ENCODE measurements at places on chromosomes 11 and 22. TPM values are rescaled to one million over a fixed set of nuclear protein-coding genes. Genes with fewer than 3 reads are reported as not detected.

- DNase-seq: no peak
Measured at GRCh38 chr11:77372726-77373125, 71.2 kb upstream of the GDPD4 start.

Gene MRPL49
- total RNA-seq: 74.4 TPM

Gene TTLL12
- total RNA-seq: 50.6 TPM

- no peak for DNase-seq
Measured at GRCh38 chr22:37279331-37280181, 2.8 kb upstream of the CYTH4 start.

Gene GGT5
- total RNA-seq: not detected

DNA sequence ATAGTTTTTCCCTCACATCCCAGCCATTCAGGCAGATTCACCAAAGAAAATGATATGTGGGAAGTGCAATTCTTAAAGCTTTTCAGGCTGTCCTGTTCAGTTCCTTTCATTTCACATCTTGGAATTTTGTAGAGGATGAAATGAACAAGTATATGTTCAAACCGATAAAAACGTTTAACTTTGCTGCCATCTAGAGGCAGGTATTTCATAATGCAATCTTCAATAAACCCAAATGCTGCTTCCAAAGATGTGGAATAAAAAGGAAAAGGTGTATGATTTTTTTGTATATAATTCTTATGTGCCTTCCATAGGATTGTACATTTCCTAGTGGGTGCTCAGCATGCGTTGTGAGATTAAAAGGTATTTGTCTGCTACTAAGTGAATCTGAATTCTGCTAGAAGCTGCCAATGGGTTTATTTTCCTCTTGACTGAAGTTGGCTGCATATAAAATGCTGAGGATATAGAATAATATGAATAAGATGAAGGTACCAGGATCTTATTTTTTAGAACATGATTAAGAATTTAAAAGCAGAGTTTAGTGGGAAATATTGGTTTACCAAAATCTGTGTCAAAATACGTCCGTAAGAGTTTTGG, 199.3 kb downstream of the PGR start:
- no peak for DNase-seq

DNA sequence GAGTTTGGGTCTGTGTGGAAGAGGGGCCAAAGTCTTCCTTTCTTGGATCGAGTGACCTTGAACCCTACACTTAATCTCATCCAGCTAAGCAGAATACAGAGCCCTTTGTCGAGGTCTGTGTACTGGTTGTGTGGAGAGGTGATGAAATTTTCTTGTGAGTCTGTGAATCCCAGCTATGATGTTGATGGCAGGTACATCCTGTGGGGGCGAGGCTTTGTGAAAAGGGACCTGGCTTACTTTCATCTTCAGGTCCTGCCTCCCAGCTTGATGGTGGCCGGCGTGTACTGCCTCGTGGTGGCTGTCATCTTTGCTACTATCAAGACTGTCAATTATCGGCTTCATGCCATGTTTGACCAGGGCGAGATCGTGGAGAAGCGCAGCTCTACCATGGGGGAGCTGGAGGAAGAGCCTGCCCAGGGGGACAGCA, 1.0 kb downstream of the PCNX3 start:
- no peak for DNase-seq

DNA sequence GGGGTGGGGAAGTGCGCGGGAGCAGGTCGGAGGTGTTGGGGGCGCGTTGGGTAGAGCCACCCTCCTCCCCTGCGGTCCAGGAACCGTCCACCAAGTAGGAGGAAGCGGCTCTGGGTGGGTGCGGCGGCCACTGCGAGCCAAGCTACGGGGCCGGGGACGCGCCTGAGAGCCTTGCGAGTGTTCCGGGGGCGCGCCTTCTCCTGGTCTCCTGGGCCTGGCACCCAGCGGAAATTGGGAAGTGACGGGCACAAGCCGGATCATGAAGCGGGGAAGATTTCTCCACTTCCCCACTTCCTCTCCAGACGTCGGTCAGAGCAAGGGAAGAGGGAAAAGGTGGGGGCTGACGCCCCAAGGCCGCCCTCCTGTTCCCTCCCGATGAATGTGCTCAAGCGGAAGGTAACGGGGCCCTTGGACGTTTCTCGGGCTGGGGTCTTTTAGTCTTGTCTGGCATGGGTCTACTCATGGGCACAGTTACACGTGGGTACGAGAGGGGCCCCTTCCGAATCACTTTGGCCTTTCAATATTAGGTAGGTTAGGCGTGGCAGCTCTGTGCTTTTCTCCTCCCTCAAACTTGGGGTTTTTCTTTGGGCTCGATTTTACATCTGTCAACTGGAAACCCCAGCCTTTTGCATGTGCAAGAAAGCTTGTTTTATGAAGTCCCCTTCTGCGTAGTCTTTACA, 865 bp downstream of the RBM14 start:
- peak; percentile 69 for DNase-seq

DNA sequence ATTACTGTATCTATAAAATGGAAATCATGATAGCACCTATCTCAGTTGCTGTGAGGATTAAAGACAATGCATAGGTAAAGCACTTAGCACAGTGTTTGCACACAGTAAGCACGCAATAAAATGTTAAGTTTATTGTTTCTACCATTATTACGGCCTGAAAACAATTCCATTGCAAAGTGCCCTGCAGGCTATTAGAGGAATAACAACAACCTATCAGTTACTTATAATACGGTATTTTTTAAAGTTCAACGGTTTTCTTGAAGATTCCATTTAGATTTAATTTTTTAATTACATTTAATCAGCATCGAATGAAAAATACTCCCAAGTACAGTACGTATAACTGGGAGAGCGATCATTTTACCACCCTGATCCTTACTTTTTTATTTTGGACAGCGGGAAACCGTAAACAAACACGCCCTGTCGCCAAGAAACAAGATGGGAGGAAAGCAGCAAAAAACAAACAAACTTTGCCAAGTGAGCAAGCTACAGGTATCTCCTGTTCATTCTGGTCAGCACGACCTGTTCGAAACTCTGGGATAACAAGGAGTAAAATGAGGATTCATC, 893 bp downstream of the SLC36A4 start:
- DNase-seq: no peak

Gene LARGE1
- total RNA-seq: 1.0 TPM

Gene OR1S1
- total RNA-seq: not detected

Gene CHRM1
- 1.3 TPM for total RNA-seq

DNA sequence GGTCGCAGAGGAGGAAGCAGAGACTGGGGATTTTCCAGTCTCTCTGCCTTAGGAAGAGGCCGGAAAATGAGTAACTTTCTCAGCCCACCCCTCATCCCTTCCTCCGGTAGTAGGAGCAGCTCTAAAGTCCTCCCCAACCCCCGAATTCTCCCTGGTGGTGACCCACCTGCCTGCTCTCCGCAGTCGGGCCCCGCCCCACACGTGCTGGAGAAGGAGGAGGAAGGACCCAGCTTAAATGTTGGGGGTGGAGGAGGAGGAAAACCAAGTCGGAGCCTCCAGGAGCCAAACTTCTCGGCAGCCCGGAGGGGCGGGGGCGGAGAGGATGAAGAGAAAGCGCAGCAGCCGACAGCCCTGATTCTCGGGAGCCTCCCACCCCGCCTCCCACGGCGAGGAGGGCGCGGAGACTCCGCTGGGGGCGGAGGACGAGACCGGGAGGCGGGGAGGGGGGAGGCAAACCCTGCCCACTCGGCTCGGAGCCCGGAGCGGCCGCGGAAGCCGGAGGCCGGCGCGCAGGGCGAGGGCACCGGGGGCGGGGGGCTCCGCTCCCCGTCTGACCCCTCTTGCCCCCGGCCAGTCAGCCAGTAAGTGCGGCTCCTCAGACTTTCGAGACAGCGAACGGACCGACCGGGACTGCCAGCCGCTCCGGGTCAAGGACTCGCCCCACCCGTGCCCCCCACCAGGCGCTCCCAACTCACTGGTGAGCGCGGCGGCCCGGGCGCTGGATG, at the start of gene TPBGL:
Gene TPBGL (plus strand): TSS at position 464 of the 725 bp plus-strand sequence. CDS start 276 bp downstream, outside the sequence.
- DNase-seq: peak; percentile 17

DNA sequence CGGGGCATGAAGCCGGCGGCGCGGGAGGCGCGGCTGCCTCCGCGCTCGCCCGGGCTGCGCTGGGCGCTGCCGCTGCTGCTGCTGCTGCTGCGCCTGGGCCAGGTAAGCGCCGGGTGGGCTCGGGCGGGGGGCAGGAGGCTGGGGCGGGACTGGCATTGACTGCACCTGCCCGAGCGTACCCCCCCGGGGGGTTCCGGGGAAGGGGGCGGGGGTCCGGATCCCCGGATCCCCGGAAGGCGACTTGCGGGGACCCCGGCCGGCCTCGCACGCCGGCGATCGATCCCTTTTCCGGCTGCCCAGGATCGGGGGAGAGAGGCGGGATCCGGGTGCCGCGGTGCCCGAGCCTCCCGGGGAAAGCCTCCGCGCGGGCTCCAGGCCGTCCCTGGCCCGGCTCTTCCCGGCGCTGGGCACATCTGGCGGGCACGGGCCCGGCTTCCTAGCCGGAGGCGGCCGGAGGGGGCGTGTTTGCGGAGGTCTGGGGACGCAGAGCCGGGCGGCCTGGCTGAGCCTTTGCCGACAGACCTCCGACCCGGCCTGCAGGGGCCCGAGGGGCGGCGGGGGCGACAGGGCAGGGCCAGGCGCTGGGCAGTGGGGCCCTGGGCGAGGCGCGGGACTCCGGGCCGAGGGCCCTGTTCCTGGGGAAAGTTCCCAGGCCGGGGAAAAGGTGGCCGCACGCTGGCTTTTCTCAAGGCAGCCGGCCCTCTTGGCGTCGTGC, 705 bp downstream of the PTPRJ start:
- peak; percentile 52 for DNase-seq
